Activated naive CD8-positive, alpha-beta T cell treated with anti-CD3 and anti-CD28 coated beads, Interleukin-2, amount 10 ng/mL, durations not matched to agents 7 days and 5 days (primary cell): ENCODE measurements at places on chromosomes 4 and X. TPM values are rescaled to one million over a fixed set of nuclear protein-coding genes. Genes with fewer than 3 reads are reported as not detected.

DNA sequence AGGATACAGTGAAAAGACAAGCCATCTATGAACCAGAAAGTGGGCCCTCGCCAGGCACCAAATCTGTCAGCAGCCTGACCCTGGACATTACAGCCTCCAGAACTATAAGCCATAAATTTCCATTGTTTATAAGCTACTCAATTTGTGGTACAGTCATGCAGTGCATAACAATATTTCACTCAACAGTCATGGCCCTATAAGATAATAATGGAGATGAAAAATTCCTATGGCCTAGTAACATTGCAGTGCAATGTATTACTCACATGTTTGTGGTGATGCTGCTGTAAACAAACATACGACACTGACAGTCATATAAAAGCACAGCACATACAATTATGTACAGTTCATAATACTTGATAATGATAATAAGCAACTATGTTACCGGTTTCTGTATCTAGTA, 17.1 kb upstream of the TLR1 start:
- DNase-seq: no peak

DNA sequence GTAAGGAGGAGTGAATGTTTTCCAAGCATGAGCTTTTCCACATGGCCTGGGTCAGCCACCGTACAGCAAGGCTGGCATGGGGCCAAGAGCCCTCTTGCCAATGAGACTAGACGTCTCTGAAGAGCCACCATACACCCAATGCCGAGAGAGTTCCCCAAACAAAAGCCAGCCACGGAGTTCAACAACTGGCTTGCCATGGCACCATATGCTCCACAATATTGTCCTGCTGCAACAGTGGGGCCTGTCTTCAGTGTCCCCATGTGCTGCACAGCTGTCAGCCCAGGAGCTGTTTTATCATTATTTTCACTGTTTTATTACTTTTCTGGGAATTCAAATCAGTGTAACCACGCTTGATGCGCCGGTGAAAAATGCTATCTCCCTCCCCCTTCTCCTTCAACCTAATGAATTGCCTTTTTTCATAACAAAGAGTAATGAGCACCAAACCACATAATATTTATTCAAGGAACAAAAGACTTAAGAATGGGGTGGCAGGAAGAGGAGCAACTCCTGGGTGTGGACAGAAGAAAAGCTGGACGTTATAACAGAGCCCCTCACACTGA, 18.4 kb downstream of the MAML3 start:
- DNase-seq: no peak

- DNase-seq: no peak
These were observed 167.0 kb upstream of the CPEB2 start for GRCh38 chr4:14835288-14835687.

DNA sequence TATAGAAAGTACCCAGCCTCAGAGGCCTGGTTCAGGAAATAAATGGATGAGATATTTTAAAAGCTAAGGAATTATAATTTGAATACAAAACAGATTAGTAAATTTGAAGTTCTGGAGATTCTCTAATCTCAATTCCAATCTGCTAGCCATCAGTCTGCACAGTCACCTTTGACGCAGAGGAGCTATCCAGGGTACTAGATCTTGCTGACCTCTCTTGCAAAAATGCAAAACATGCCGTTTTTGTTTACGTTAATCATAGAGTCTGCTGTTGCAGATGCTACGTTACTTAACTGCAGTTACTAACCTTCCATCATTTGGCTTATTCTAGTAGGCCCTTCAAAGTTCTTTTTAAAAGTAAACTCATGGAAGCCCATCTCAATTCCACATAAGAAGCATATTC, 10.4 kb downstream of the CCSER1 start:
- DNase-seq: no peak

POU3F4 gene
- total RNA-seq: not detected
